ENCODE measurements at places on chromosomes 3 and 15.

- DNase-seq: no peak
These were observed 815.5 kb upstream of the CFAP20DC start for GRCh38 chr3:59865351-59865750.

GRCh38 chr3:100492059-100493006, at the start of gene TMEM45A:
TSS of gene TMEM45A (plus strand) at chr3:100492619. CDS start at chr3:100555212, 62,593 bp downstream.
- peak; percentile 96 for DNase-seq

- peak; percentile 21 for DNase-seq
These were observed 11.1 kb upstream of the KIF7 start for GRCh38 chr15:89666184-89666857.

DNA sequence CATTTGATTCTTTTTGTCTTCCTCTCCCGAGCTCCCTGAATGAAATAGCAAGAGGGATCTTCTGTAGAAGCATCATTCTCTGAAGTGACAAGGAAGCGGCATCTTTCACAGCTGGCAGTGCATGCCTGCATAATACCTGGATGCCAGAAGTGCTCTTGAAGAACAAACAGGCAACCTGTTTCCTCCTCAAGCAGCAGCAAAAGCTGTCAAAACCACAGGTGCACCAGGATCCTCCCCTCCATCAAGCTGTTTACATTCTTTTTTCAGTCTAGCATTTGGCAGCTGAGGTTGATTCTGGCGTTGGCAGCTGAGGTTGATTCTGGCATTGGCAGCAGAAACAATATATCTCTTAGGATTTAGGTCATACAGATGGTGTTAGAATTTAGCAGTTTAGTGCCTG, 979.0 kb downstream of the TUSC7 start:
- no peak for DNase-seq

DNA sequence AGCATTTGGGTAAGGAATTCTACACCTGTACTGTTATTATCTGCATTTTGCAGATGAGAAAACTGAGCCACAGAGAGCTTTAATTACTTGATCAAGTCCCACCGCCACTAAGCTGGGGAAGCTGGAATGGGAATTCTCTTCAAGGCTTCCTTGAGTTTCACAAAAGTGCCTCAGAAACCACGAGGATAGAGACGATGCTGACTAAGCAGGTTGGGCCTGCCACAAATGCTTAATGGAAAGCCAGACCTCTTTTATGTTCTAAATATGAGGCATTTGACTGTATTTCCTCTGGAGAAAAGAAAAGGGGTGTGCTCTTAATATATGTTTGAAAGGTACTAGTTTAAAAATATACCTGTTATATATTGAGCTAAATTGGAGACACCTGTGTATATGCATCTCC, 34.7 kb downstream of the ADAMTS9 start:
- DNase-seq: no peak

- no peak for DNase-seq
These were observed 47.0 kb upstream of the TRPM1 start for GRCh38 chr15:31148297-31149087.

DNA sequence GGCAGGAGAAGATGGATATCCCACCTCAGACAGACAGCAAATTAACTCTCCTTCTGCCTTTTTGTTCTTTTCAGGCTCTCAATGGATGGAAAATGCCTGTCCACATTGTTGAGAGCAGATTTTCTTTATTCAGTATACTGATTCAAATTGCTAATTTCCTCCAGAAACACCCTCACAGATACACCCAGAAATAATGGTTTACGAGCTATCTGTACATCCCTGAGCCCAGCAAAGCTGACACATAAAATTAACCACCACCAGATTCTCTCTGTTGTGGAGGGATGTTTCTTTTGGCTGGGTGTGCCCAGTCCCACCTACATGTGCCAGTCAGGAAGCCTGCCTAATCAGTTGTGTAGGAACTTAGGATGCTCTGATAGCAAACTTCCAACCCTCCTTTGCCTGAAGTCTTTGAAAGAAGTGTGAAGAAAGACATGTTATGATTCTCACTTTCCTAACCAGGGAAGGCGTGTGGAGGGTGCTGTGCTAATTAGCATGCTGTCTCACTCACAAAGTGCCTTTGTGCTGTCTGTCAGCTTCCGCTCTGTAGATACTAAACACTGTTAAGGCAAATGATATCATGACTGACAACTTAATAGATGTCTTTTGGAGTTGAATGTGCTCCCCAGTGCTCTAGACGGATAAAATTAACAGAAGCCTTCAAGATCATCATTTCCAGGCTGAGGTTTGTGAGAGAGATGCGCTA, 208.5 kb downstream of the CLSTN2 start:
- DNase-seq: no peak

- no peak for DNase-seq
These were observed 9.2 kb downstream of the MFSD1 start for GRCh38 chr3:158810823-158811724.

DNA sequence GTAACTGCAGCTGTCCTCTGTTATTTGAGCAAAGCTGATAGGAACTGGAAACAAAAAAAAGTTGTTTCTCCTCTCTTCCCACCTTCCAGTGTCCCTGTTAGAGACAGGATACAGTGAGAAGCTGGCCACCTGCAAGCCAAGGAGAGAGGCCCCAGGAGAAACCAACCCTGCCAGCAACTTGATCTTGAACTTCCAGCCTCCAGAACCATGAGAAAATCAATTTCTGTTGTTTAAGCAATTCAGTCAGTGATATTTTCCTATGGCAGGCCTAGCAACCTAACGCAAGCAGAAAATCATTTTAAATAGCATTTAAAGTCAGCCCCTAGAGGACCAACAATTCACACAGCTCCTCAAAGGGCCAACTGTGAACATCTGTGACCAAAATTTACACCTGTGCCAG, 291.3 kb downstream of the OXSM start:
- DNase-seq: no peak

GRCh38 chr15:101039461-101039860, 120.3 kb downstream of the LRRK1 start:
- DNase-seq: no peak

- DNase-seq: no peak
These were observed 15.9 kb downstream of the MEGF11 start for GRCh38 chr15:66237513-66238235.

DNA sequence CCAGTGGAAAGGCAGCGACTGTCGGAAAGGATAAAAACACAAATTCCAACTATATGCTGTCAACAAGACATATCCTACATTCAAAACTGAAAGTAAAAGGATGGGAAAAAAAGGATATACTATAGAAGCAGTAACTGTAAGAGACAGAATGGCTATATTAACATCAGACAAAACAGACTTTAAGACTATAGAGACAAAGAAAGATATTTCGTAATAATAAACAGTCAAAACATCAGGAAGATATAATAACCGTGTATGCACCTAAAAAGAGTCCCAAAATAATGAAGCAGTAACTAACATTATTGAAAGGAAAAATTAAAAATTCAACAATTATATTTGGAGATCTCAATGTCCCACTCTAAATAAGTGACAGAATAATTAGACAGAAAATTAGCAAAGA, 48.2 kb downstream of the ZNF148 start:
- no peak for DNase-seq

- DNase-seq: no peak
These were observed at the start of the genes FOXL2 and FOXL2NB for GRCh38 chr3:138946663-138947494. TSS of gene FOXL2 (minus strand) at chr3:138947137. CDS start at chr3:138946722, 415 bp downstream. TSS of gene FOXL2NB (plus strand) at chr3:138947217. CDS start at chr3:138947365, 148 bp downstream.

DNA sequence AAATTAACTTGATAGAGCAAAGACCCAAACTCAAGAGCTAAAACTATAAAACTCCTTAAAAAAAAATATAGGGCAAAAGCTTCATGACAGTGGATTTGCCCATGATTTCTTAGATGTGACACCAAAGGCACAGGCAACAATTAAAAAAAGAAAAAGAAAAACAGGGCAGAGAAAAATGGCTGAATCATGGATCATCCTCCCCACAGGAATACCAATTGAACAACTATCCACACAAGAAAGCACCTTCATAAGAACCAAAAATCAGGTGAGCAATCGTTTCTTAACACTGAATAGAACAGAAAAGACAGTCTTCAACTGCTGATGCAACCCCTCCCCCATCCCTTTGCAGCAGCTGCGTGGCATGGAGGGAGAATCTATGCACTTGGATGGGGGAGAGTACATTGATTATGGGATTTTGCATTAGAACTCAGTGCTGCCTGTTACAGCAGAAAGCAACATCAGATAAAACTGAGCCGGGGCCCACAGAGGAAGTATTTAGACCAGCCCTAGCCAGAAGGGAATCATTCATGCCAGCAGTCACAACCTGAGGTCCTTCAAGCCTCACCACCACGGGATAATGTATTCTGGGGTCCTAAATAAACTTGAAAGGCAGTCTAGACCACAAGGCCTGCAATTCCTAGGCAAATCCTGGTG, 15.7 kb downstream of the C3orf33 start:
- no peak for DNase-seq

DNA sequence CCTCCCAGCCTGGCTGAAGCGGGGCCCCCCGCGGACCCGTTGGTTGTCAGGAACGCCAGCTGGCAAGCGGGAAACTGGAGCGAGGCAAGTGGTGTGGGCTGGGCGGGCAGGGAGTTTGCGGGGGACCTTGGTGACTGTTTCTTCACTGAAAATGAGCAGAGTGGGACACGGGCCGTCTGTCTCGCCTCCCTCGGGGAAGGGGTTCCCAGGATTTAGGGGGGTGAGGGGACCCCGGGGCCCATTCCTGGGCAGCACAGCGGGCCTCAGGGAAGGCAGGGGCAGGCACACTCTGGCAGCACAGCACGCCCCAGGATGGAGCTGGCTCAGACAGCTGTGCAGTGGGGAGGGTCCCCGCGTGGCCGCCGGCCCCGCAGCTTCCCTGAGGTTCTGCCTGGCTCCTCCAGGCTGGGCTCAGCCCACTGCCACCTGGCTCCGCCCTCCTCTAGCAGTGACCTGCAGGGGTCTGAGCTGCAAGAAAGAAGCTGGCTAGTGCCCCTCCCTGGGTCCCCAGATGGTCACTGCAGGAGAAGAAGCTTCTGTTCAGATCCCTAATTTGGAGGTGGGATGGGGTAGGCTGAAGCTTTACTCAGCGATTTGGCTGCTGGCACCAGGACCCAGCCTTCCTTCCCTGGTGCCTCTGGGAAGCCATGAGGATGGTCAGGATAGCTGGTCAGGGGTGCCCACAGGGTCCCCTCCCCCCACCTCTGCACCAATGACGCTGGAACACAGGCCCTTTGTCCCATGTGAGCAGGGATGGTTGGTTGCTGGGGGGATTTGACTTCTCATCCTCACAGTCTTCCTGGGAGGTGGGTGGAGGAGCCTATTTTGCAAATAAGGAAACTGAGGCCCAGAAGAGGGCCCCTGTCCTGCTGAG, 90.4 kb downstream of the TBC1D2B start:
- no peak for DNase-seq

- no peak for DNase-seq
These were observed 41.3 kb downstream of the PPM1L start for GRCh38 chr3:160797356-160797755.

DNA sequence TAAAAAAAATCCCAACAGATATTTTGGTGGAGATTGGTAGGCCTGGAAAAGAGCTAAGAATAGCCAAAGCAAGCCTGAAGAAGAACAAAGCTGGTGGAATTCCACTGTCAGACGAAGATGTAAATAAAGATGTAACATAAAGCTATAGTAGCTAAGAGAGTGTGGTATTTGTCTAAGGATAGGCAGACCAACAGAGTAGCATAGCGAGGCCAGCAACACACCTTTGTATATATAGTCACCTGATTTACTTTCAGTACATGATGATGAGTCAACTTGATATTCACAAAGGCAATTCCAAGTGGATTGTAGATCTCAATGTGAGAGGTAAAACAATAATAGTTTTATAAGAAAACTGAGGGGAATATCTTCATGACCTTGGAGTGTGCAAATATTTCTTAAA, 53.6 kb upstream of the SYN2 start:
- no peak for DNase-seq

GRCh38 chr3:112333002-112333380, at the start of gene CD200:
TSS of gene CD200 (plus strand) at chr3:112333156. CDS start at chr3:112333213, 57 bp downstream.
- peak; percentile 81 for DNase-seq

- DNase-seq: no peak
These were observed 10.4 kb downstream of the PLA2G4E start for GRCh38 chr15:42010434-42010833.

GRCh38 chr3:113439606-113440005, 1.7 kb downstream of the CFAP44 start:
- DNase-seq: peak; percentile 23

DNA sequence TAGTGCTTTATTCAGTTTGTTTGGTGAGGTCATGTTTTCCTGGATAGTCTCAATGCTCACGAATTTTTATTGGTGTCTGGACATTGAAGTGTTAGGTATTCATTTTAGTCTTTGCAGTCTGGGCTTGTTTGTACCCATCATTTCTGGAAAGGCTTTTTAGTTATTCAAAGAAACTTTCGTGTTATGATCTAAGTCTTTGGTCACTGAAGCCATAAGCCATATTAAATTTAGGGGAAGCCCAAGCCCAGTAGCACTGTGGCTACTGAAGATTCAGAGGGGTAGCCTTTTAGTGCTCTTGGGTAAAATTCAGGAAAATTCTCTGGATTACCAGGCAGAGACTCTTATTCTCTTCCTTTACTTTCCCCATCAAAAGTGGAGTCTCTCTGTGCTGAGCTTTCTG, 56.2 kb upstream of the PEX5L start:
- DNase-seq: no peak

DNA sequence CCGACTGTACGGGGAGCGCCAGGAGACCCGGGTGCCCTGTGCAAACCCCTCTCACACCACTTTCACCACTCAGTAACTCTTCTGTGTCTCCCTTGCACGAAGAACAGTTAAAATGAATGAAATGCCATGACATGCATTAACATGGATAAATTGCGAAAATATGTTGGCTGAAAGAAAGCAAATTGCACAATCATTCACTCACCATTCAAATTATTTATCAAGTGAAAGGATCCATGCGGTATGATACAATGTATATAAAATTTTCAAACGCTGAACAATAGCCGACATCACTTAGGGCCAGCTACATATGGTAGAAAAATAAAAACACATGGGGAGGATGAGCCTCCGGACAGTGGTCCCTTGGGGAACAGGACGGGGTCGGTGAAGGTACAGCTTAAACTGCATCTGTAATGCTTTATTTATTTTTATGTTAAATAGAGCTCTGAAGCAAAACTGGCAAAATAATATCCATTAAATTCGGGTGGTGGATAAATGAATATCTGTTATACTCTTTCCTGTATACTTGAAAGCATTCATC, 45.9 kb downstream of the SLC12A8 start:
- DNase-seq: no peak

Measured in BE2C (cell line).